ENCODE measurements at places on chromosomes 3 and 15. TPM values are rescaled to one million over a fixed set of nuclear protein-coding genes. Genes with fewer than 3 reads are reported as not detected.

GRCh38 chr15:92772626-92773244 is 117.2 kb upstream of the FAM174B start:
- H3K4me3 ChIP-seq, result no peak overlapping the region
- no peaks in the 10 kb centered on the region for H3K27me3 ChIP-seq
- no peak overlapping the region for H3K27ac ChIP-seq
- DNase-seq, result no peak
- no peaks in the 10 kb centered on the region for H3K4me1 ChIP-seq

DNA sequence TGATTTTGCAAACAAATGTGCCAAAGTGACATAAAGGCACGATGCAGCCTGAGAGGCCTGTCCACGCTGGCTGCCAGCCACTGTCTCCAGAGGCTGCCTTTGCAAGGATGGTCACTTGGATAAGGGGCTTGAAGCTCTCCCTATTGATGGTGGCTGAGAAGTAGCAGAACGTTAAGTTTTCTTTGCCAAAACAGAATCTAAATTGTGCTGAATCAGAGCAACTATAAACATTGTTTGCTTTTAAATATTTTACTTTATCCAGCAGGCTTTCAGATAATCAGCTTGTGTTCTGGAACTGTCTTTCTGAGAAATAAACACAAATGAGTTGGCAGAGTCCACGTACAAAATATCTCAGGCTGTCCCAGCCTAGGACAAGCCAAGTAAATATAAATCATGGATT is 23.8 kb upstream of the CNBP start:
- no peak for DNase-seq
- H3K36me3 ChIP-seq, result no peaks in the 10 kb centered on the region
- no peaks in the 10 kb centered on the region for H3K4me1 ChIP-seq
- H3K4me3 ChIP-seq, result no peak overlapping the region
- no peak overlapping the region for H3K27ac ChIP-seq
- no peaks in the 10 kb centered on the region for H3K27me3 ChIP-seq

DNA sequence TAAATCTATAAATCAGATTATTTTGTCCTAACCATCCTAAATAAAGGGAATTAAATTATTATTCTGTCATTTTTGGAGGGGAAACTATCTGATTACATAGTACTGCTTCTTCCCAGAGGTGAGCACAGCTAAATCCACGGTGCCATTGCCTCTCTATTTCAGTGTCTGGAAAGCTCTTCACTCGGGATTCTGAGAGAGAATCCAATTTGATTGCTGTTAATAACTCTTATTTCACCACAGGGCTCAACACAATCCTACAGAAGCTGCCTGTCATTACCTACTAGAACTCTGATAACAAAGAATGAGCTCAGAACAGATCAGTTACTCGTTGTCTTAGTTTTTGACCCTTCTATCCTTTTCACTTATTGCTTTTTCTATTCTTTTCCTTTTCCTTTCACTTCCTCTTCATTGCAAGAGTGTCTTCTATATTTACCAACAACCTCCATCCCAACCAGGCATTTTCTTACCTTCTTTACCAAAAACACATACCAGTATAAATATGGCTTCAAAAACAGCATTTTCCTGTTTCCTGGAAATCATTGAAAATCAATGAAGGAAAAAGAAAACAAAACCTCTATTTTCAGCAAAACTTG is 30.4 kb downstream of the OXNAD1 start:
- no peak for DNase-seq
- peak overlapping the region; percentile 62 for H3K4me3 ChIP-seq
- peaks cover 75% of the 10 kb centered on the region for H3K4me1 ChIP-seq
- H3K27me3 ChIP-seq, result no peaks in the 10 kb centered on the region

GRCh38 chr3:49511639-49512038 is 41.6 kb downstream of the DAG1 start:
- peaks cover 39% of the 10 kb centered on the region for H3K36me3 ChIP-seq
- no peak for DNase-seq
- H3K4me1 ChIP-seq, result no peaks in the 10 kb centered on the region
- no peaks in the 10 kb centered on the region for H3K27me3 ChIP-seq
- H3K27ac ChIP-seq, result no peak overlapping the region

GRCh38 chr3:38207254-38208003 is 42.1 kb downstream of the OXSR1 start:
- no peak overlapping the region for H3K4me3 ChIP-seq
- DNase-seq, result no peak
- peaks cover 20% of the 10 kb centered on the region for H3K4me1 ChIP-seq
- no peaks in the 10 kb centered on the region for H3K36me3 ChIP-seq

GRCh38 chr3:166697495-166697894 is 682.6 kb downstream of the ZBBX start:
- H3K27me3 ChIP-seq, result no peaks in the 10 kb centered on the region
- H3K27ac ChIP-seq, result no peak overlapping the region
- H3K36me3 ChIP-seq, result no peaks in the 10 kb centered on the region
- no peak for DNase-seq
- no peaks in the 10 kb centered on the region for H3K4me1 ChIP-seq

ULK3 gene
- total RNA-seq, result 54.4 TPM

DNA sequence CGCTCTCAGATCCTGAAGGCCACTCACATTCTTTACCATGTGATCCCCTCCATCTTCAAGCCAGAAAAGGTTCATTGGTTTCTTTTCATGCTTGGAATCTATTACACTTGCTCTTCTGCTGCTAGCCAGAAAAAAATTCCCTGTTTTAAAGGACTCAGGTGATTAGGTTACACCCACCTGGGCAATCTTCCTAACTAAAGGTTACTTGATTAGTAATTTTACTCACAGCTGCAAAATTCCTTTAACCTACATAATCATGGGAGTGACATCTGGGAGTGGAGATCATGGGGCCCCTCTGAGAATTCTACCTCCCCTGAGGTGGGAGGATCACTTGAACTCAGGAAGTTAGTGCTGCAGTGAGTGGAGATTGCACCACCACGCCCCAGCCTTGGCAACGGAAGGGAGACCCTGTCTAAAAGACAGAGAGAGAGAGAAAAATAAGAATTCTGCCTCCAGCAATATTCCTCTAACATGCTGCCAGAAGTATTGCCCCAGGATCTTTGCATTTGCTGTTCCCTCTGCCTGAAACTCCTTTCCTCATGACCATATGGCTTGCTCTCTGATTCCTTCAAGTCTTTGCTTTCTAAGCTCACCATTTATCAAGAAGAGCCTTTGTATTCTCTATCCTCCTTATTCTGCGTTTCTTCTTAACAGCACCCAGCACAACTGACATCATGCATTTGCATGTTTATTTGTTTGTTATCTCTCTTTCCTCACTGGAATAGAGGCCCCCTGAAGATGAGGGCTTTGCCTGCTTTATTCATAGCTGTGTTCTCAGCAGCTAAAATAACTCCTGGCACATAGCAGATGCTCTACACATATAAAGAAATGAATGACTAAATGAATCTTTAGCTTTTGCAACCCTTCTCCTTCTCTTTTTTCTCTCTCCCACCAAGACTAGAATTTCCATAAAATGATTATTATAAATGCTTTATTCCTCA is 68.2 kb downstream of the EDEM1 start:
- no peaks in the 10 kb centered on the region for H3K4me1 ChIP-seq
- no peak for DNase-seq
- no peak overlapping the region for H3K27ac ChIP-seq
- no peaks in the 10 kb centered on the region for H3K36me3 ChIP-seq

- H3K4me1 ChIP-seq, result no peaks in the 10 kb centered on the region
- no peak overlapping the region for H3K4me3 ChIP-seq
- no peaks in the 10 kb centered on the region for H3K27me3 ChIP-seq
- DNase-seq, result no peak
- no peaks in the 10 kb centered on the region for H3K36me3 ChIP-seq
These were observed 41.0 kb upstream of the IREB2 start for GRCh38 chr15:78396976-78397375.

- no peaks in the 10 kb centered on the region for H3K27me3 ChIP-seq
- DNase-seq, result no peak
- H3K36me3 ChIP-seq, result no peaks in the 10 kb centered on the region
These were observed 51.2 kb downstream of the NEK11 start for GRCh38 chr3:131077904-131078303.

DNA sequence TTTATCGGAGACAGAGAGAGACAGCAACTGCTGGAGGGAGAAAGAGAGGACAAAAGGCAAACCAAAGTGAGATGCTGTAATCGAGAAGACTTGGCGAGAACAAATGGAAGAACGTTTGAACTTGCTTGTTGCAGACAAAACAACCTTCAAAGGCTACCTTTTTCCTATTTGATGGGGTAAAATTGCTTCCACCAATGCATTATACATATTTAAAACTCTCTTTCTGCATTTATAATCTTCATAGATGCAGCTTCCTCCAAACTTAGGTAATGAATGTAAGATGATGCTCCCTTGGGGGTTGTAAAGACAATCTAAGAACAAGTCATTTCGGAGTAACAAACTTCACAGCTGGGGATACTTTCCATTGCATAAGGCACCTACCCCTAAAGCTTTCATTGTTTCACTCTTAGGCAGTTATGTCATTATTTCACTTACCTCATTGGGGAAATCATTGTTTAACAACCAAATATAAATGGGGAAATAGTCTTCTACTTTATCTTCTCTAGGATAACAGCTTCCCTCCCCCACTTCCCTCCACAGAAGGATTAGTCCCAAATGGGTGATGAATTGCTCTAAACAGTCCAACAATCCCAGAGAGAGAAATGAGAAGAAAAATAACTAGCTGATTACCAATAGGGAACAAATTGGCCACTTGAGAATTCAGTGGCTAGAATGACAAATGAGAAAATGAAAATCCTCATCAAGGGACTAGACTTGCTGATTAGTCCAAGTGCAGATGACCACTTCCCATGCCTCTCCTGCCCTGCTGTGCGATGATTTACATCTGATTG is 269.8 kb upstream of the ADAMTS9 start:
- no peaks in the 10 kb centered on the region for H3K36me3 ChIP-seq
- no peak overlapping the region for H3K4me3 ChIP-seq
- H3K4me1 ChIP-seq, result no peaks in the 10 kb centered on the region
- no peak overlapping the region for H3K27ac ChIP-seq

- peaks cover 7% of the 10 kb centered on the region for H3K27me3 ChIP-seq
- DNase-seq, result no peak
- H3K4me1 ChIP-seq, result no peaks in the 10 kb centered on the region
- H3K27ac ChIP-seq, result no peak overlapping the region
These were observed 151.8 kb upstream of the HES1 start for GRCh38 chr3:193983846-193984818.

CP gene
- not detected for total RNA-seq

GRCh38 chr15:56052395-56053045 is 59.1 kb upstream of the NEDD4 start:
- no peak overlapping the region for H3K27ac ChIP-seq
- H3K4me1 ChIP-seq, result peaks cover 3% of the 10 kb centered on the region
- no peak overlapping the region for H3K4me3 ChIP-seq
- H3K36me3 ChIP-seq, result no peaks in the 10 kb centered on the region
- peak; percentile 58 for DNase-seq

- no peaks in the 10 kb centered on the region for H3K27me3 ChIP-seq
- H3K4me1 ChIP-seq, result no peaks in the 10 kb centered on the region
- no peaks in the 10 kb centered on the region for H3K36me3 ChIP-seq
- no peak overlapping the region for H3K27ac ChIP-seq
- no peak overlapping the region for H3K4me3 ChIP-seq
These were observed 1047.0 kb downstream of the TUSC7 start for GRCh38 chr3:117756563-117756962.

PPP2R3A gene
- total RNA-seq, result 0.05 TPM

IGSF10 gene
- not detected for total RNA-seq

WDR49 gene
- 0.79 TPM for total RNA-seq

All from CD4-positive, CD25-positive, alpha-beta regulatory T cell (primary cell).